ENCODE measurements at places on chromosomes 5 and 9.

DNA sequence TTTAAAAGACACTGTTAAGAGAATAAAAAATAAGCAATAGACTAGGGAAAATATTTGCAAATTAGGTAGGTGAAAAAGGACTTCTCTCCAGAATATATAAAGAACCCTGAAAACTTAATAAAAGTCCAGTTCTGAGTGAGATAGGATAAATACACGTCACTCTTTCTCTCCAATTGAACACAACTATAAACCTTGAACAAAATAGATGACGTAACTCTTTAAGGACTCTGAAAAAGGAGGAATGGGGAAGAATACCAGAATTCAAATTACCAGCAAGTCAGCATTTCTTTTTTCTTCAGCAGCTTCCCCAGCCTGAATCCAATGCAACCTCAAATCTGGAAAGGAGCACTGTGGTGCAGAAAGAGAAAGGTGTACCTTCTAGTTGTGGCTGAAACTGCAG lies 6.8 kb upstream of the WDR41 start:
- no peak for DNase-seq

DNA sequence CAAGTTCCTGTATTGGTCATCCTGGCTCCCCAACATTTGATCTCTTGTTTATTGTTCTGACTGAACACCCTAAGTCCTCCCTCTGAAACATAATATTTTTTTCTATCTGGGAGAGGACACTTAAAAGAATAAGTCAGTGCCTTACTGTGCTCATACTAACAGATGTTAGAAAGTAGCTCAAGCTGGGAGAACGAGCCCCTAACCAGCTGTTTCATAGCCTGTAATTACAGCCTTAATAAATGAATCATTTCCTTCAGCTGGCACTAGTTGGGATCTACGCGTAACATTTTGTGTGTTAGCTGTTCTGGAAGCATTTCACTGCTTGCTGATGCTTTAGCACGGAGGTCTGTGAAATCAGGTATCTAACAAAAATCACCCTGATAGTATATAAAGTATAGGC lies 345.9 kb upstream of the RIOK2 start:
- DNase-seq, result no peak

DNA sequence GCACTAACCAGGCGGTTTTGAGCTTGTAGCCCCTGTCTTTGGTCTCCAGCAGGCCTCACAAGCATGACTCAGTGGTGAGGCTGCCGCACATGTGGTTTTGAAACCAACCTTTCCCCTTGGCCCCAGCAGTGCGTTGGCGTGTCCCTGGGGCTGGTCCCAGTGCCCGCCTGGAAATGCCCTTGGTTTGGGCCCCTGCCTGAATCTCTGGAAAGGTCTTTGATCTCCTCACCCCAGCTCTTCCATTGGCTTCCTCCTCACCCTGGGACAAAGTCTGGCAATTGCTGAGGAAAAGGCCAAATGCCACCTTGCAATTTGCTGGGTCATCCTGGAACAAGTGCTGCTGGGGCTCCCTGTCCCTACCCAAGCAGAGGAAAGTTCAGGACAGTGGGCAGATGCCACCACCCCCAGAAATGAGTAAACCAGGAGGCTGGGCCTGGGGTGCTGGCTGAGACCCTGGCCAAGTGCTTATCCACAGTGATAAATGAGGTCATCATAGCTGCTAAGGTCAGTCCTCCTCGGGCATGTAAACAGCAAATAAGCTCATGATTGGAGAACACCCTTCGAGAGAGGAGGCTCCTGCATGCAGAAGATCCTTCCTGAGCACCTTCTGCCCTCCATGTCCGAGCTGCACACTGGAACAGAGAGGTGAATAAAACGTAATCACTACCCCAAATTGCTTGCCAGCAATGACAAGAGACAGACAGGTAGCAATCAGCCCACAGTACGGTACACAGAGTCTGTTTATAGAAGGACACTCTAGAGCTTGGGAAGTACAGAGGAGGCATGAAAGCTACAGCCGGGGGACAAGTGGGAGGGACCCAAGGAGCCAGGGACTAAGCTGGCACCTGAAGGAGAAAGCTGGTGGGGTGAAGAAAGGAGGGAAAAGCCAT lies 98.9 kb upstream of the CPEB4 start:
- no peak for DNase-seq

GRCh38 chr9:130426883-130427282 lies 17.9 kb upstream of the ASS1 start:
- DNase-seq, result no peak

DNA sequence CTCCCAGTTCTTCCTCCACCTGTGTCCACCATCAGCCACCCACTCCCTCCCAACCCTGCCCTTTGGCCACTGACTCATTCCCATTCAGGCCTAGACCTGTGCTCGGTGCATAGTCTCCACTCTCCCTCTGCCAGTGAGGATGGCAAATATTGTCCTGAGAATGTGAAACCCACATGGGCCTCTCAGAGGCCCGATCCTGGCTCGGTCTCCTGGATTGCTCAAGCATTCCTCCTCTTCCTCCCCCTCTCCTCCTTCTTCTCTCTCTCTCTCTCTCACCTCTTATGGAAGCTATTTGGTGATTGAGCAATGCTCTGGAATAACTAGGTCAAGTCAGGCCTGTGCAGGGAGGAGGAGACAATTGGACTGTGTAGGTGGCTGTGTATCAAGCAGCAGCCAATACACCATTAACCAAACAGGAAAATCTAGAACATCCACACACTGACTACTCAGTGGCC lies 99.9 kb downstream of the KLF4 start:
- DNase-seq, result no peak

DNA sequence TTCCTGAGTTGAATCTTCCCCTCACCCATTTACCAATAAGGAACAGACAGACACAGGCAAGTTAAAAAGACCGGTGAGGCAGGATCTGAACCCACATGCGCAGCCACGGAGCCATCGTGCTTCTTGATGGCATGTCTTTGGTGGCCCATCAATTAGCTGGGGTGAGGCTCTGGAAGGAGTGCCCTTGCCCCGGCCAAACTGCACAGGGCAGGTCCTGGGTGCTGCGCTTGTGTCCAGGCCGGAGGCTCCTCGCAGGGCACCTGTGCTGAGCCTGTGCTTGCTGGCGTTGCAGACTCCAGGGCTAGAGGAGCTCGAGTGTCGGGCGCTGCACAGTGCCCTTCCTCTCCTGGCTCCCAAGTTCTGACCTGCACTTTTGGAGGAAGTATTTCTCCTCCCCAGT lies 66.4 kb downstream of the PSMB7 start:
- no peak for DNase-seq

GRCh38 chr5:39608024-39608423 lies 183.2 kb upstream of the DAB2 start:
- DNase-seq, result no peak

GRCh38 chr5:1760231-1760630 lies 39.4 kb downstream of the MRPL36 start:
- no peak for DNase-seq

DNA sequence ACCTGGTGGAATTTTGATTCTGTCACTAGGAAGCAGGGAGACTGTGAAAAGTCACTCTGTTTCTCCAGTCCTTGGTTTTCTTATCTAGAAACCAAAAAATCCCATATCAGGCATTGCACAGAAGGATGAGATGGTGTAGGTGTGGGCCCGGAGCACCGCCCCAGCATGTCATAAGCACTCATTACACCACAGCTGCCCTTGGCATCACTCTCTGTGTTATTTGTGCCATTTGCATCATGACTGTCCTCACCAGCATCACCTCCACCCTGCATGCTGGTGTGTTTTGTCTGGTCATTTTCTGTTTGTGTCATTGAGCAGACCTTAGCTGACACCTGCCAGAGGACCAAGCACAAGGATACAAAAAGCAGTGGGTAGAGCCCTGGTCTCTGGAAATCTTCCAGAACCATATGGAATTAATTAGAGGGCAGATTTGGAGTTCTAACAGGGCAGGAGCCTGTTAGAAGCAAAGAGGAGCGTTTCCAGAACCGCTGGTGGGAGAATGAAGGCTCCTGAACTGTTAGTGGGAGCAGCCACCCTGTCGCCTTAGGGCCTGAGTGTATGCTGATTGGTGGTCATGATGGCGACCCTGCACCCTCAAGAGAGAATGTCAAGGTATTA lies 99.3 kb downstream of the AMBP start:
- DNase-seq, result no peak

DNA sequence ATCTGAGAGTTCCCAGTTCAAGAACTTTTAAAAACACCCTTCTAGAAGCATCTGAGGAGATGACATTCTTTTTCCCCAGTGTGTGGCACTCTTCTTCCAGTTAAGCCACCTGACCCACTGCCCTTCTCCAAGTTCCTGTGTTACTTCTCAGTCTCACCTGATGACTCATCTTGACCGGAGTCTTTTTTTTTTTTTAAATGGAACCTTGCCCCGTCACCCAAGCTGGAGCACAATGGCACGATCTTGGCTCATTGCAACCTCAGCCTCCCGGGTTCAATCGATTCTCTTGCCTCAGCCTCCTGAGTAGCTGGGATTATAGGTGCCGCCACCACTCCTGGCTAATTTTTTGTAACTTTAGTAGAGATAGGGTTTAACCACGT lies 224.1 kb upstream of the DAB2 start:
- DNase-seq, result no peak

- no peak for DNase-seq
These were observed 48.1 kb downstream of the PAX5 start for GRCh38 chr9:36985769-36986467.

GRCh38 chr5:37247036-37247435 lies 2.1 kb downstream of the CPLANE1 start:
- DNase-seq, result no peak

- DNase-seq, result no peak
These were observed 441.1 kb downstream of the SEMA5A start for GRCh38 chr5:9104571-9105339.

- no peak for DNase-seq
These were observed 20.5 kb downstream of the ADGRD2 start for GRCh38 chr9:124470726-124471125.

DNA sequence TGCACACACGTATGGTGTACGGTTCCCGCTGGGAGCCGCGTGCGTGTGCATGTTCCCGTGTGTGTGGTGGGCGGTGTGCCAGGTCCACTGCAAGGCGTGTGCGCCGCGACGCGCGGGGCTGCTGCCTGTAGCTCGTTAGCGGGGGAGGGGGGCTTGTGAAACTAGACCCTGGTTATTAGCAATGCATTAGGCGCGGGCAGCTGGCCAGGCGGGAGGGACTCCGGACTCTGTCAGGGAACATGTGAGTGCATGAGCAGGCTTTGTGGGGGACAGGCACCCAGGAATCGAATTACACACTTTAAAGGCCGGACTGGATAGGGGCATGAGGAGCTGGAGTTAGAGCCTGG lies 32.2 kb upstream of the ENHO start:
- DNase-seq, result no peak

- no peak for DNase-seq
These were observed 78.9 kb downstream of the APBA1 start for GRCh38 chr9:69593301-69593700.

DNA sequence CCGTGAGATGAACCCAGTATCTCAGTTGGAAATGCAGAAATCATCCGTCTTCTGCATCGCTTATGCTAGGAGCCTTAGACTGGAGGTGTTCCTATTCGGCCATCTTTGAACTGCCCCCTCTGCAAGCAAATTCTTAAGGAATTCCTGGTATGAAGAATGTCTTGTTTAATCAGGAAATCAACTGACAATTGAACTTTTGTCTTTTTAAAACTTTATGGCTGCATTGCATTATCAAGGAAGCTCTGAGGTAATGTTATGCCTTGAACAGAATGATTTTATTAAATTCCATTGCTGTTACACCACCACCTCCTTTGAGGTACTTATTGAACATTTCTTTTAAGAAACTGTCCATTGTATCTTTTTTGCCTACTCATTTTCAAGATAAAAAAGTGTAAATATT lies 1915.7 kb upstream of the CDH9 start:
- DNase-seq, result no peak

GRCh38 chr9:106092083-106092482 lies 397.7 kb downstream of the TMEM38B start:
- no peak for DNase-seq

GRCh38 chr5:178404987-178405386 lies 172.4 kb upstream of the PHYKPL start:
- no peak for DNase-seq

GRCh38 chr5:147981074-147981473 lies 74.7 kb upstream of the C5orf46 start:
- DNase-seq, result no peak

GRCh38 chr9:123138163-123138562 lies 104.7 kb downstream of the GPR21 start:
- no peak for DNase-seq

Data from cortex of kidney (tissue), 1 donor.